ENCODE measurements at places on chromosomes 2 and 18.

DNA sequence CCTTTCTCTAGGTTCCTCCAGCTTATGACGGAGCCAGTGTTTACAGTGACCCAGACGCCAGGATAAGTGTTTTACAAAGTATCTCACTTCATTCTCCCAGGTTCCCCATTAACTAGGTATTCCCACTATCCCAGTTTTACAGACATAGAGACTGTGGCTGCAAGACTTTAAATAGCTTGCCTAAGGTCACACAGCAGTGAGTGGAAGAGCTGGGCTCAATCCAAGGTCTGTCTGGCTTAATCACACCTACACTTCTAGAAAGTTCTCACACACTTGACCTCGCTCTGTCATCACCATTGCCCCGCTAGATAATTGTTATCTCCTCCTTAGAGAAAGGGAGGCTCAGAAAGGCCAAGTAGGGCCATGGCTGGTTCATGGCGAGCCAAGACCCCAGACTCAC lies 110.2 kb downstream of the ANTXR1 start:
- DNase-seq: no peak

DNA sequence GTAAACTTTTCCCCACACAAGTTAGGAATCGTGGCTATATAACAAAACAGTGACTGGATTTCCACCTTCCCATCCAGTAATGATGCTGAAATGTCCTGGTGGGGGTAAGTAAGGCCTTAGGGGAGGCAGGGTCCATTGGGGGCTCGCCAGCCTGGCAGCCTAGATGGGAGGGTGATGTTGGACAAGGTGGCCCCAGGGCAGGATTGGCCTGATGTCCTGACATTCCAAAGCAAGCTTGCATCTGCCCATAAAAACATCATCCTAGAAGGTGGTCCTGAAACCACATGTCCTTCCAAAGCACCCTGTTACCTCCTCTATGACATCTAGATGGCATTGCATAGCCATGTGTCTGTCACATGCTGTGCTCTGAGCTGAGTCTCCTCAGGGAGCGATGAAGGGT lies 54.1 kb upstream of the RAB6C start:
- DNase-seq: no peak

DNA sequence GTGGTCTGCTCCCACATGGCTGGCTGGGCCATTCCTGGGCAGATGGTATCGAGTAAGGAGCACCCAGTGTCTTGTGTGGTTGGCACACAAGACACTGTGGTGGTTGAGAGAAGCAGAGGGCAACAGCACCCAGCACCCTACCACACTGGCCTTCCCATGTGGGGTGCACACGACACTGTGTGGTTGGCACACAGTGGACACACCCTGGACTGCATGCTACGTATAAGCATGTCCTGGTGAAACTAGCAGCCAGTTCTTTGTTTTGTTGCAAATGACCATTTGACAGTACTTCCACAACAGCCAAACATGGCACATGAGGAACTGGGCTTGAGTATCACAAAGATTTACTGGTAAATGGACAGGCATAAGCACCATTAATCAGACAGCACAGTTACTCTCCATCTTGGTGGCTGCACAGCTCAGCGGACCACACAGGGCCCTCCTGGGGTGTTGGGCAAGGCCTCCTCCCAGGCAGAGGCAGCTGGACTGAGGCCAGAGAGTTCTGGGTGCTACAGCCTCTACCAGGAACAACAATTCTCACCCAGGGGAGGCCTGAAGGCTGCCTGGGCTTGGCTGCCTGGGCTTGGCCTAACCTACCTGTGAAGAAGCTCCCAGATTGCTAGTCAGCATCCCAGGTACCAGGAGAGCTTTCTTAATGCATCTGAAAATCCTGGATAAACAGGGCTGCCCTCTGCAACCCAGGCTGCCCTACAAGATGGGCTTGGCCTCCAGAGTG lies 59.3 kb upstream of the ALPP start:
- no peak for DNase-seq

- no peak for DNase-seq
Observed at GRCh38 chr18:33239298-33239697, 201.2 kb downstream of the CCDC178 start.

- DNase-seq: no peak
Observed at GRCh38 chr2:216039918-216040317, 26.6 kb upstream of the MREG start.

GRCh38 chr2:133993160-133993559 lies 260.7 kb upstream of the MGAT5 start:
- no peak for DNase-seq

DNA sequence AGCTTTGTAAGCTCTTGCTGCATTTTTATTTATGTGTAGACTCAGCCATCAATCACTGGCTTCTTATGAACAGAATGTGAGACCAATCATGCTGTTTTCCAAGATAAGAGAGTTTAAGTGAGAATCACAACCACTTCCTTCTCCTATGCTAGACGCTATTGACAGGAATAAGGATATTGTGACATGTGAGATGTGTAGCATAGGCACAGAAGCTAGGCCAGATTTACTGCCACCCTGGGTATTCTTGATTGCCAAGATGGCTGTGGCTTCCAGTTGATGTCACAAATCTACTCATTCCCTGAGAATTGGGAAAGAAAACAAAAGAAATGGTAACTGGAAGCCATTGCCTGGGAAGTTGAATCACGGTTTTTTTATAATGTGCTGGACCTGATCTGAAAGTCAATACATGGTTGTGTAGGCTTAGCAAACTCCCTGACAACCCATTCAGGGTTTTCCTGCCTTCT lies 49.9 kb downstream of the RAB27B start:
- no peak for DNase-seq

DNA sequence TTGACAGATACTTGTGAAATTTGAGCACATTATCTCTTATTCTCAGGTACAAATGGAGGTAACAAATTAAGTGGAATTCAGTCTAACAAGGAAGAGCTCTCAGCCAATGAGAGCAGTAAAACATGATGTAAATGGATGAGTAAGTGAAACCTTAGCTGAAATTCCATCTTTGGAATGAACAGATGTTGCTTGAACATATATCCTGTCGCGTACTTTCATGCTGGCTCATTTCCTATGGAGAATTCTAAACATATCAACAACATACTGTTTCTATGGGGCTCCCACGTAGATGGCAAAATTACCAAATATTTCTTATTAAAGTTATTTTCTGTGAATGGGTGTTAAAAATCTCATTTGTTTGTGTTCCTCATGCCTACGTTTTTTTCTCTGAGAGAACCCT lies 256.3 kb upstream of the LINC00305 start:
- DNase-seq: no peak

GRCh38 chr2:121272596-121272995 lies 12.4 kb downstream of the TFCP2L1 start:
- DNase-seq: no peak

DNA sequence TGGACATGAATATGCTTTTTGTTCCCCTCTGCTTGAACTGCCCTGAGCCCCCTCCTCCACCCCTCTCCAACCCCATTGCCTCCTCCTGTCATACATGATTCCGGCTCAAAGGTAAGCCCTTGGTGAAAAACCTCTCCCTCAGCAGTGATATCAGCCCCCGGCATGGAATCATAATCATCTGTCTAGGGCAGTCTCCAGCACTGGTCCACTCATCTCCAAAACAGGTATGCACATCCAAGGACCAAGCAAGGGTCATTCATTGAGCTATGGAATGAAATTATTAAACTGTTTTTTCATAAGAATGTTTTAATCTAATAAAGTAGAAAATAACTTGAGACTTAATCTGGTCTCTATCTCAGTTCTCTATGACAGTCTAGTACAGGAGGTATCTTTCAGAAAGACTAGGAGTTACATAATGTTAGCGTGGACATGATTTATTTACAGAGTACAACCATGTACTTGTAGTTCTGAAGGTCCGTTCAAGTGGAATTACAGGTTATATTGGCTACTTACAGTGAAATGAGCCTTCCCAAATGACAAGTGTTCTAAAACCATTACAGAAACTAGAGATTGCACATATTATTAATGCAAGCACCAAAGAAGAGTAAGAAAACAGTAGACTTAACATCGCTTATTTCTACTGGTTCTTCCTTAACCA lies 75.2 kb downstream of the ACVR1 start:
- no peak for DNase-seq

- no peak for DNase-seq
Observed at GRCh38 chr2:228023619-228024018, 152.2 kb downstream of the DAW1 start.

DNA sequence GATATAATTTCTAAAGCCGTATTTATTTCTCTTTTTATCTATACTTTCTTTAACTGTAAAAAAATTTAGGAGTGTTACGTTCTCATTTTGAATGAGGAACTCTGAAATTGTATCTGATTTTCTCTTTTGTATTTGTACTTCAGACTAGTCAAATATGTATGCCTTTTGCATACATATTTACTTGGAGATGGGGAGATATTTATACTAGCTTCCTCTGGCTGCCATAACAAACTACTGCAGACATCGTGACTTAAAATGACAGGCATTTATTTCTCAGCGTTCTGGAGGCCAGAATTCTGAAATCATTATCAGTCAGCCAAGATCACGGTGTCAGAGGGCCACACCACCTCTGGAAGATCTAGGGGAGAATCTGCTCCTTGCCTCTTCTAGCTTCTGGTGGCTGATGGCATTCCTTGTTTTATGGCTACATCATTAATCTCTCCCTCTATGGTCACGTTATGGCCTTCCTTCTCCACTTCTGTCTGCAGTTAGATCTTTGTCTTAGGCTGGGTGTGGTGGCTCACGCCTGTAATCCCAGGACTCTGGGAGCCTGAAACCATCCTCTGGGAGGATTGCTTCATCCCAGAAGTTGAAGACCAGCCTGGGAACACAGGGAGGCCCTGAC lies 8.2 kb downstream of the LCLAT1 start:
- no peak for DNase-seq

DNA sequence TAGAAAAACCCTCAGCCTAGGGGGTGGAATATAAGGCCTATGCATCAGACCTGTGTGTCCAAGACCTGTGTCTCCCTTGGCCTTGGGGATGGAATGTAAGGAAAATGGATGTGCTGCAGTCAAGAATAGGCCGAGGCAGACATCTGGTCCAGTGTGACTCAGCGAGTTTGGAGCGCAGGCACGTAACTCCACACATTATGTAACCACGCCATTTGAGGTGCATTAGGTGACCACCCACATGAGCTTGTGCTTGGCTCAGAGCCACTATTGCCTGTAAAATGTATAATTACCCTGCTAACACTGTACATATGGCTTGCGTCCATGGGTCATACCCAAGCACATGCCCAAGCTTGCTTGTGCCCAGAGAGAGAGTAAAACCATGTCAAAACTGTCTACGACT lies 580.9 kb upstream of the HNMT start:
- no peak for DNase-seq

DNA sequence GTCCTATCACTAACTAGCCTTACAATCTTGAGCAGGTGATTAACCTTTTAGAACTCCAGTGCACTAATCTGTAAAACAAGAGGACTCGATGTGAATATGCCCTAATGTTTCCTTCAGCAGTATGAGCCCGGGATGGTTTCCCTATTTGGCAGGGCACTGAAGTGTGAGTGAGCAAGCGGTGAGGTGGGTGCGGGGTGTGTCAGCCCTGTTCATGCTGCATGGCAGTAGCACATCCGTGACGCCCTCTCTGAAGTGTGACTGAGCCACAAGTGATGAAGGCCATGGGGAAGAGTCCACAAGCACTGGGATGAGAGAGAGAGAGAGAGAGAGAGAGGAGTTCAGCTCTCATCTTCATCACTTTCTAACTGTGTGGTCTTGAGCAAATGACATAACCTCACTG lies 168.7 kb downstream of the SETBP1 start:
- DNase-seq: no peak

- no peak for DNase-seq
Observed at GRCh38 chr2:232632904-232633412, 446 bp upstream of the EFHD1 start.

GRCh38 chr2:175450029-175450760 lies 268.7 kb upstream of the ATP5MC3 start:
- no peak for DNase-seq

DNA sequence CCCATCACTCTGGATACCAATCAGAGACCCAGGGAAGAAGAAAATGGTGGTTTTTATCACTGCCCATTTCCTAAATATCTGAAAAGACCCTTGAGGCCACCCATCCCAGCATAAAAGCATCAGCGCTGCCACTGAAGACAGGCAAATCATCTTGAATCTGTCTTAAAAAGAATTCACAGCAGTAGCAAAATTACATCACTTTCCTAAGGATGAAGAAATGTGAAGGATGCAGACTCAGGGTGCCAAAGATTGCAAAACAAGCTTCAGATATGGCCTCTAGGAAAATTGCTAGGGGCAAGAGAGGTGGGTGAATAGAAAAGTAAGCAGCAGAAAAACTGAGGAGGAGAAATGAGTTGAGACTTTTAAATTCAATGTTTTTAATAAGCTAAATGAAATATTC lies 70.0 kb downstream of the SLC25A12 start:
- DNase-seq: no peak

DNA sequence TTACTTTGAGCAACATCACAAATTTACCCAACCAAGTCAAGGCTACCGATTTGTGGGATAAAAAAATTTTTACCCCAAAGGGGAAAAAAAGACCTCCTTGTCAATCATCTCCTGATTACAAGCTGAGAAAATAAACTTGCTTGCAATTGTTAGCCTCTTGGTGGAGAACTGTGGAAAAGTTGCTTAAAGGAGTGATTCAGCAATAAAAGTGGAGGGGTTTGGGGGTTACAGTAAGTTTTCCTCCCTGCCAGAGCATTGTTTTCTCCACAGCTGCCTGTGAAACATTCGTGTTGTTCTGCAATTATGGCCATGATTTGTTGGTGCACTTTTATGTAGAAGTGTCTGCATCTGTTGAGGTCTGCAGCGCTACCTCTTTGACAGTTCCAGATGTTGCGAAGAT lies 82.6 kb downstream of the EN1 start:
- no peak for DNase-seq

- no peak for DNase-seq
Observed at GRCh38 chr2:196322973-196323810, 151.8 kb upstream of the STK17B start.

DNA sequence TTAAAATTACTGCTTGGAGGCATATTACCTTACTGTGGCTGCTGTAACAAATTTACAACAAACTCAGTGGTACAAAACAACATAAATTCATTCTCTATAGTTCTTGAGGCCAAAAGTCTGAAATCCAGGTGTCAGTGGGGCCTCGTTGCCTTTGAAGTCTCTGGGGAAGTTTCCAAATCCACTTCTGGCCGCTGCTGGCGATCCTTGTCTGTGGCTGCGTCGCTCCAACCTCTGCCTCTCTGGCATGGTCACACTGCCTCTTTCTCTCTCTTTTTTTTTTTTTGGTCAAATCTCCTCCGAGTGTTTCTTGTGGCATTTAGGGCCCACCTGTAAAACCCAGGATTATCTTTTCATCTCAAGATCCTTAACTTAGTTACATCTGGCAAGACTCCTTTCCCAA lies 182.8 kb downstream of the ST6GAL2 start:
- no peak for DNase-seq

Data from activated CD4-positive, alpha-beta memory T cell treated with anti-CD3 and anti-CD28 coated beads, Interleukin-2, amount 10 ng/mL, durations not matched to agents 7 days and 5 days (primary cell).